B cell (primary cell): ENCODE measurements at places on chromosomes 2 and 18. TPM values are rescaled to one million over a fixed set of nuclear protein-coding genes. Genes with fewer than 3 reads are reported as not detected.

The CNGA3 gene
- not detected in 2 replicates for total RNA-seq

DNA sequence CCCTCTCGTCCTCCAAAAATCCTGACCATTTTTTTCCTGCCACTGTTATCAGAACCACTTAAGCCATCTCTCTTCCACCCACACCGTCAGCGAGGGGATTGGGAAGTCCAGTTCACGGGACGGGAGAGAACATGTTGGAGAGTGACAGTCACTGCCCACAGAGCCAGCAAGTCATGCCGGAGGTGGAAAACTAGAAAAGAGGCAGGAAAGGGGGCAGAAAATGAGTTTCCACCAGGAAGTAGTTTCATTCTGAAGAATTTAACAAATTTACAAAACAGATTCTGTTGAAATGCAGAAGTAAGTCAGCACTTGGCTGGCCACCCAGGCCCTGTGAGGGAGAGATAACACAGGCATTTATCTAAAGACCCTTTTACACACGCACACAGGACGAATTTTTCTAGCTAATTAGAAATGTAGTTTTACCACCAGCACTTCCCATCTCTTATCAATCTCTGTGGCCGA lies 431.3 kb downstream of the TSN start:
- no peak for DNase-seq

DNA sequence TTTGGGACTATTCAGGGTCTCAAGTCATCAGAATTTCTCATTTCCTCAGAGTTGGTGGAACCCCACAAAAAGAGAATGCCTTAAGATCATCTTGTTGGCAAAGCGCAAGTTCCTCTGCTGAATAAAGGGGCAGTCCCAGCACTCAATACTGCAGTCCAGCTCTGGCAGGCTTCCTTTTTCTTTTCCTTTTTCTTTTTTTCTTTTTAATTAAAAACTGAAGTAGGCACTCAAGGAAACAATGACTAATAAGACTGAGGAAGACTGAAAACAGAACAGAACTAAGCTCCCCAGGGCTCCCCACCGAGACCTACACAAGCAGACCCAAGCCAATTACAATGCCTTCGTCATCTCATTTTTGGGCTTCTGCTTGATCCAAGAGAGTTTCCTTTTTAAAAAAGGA lies 82.0 kb downstream of the STK39 start:
- DNase-seq = no peak

The NEB gene
- total RNA-seq = 3.6 and 5.1 TPM in 2 replicates

The KCNG2 gene
- not detected in 2 replicates for total RNA-seq

DNA sequence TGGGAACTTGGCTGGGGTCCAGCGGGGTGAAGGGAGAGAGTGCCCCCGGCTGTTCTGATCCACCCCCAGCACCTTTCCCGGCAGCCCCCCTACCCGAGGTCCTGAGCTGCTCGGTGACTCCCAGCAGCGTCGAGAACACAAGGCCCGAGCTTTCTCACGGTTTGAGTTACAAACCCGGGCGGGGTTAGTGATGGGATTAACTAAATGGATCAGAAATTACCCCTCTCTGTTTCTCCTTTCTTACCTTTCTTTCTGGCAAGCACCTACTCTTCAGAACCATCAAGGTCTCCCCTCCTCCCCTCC lies 139.4 kb upstream of the GPC1 start:
- no peak for DNase-seq

The SAG gene
- total RNA-seq = 0.17 and 1.1 TPM in 2 replicates

DNA sequence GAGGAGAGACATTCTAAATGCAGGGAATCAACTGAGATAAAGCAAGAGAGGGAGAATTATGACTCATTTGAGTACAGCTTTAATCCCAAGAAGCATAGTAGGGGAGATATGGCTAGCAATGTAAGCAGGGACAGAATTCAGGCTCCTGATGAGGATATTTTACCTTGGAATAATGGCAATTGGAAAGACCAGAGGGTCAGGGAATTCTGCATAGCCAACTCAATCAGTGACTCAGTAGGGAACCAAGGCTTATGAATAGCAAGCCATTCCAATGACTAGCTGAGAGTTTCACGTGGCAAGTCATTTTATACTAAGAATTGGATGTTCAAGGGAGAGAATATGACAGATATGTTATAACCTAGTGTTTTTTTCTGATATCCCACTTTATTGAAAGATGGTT lies 563.8 kb upstream of the NETO1 start:
- no peak for DNase-seq
